ENCODE measurements at places on chromosomes 2 and 18.
A peak's percentile ranks its signal among the peaks of the same experiment; 100 is the strongest.

- no peak for DNase-seq
Observed at GRCh38 chr2:28539118-28539541, 43.3 kb downstream of the PLB1 start.

- DNase-seq: no peak
Observed at GRCh38 chr18:26406324-26406723, 142.0 kb downstream of the KCTD1 start.

- no peak for DNase-seq
Observed at GRCh38 chr2:119469661-119470297, 38.1 kb downstream of the TMEM37 start.

DNA sequence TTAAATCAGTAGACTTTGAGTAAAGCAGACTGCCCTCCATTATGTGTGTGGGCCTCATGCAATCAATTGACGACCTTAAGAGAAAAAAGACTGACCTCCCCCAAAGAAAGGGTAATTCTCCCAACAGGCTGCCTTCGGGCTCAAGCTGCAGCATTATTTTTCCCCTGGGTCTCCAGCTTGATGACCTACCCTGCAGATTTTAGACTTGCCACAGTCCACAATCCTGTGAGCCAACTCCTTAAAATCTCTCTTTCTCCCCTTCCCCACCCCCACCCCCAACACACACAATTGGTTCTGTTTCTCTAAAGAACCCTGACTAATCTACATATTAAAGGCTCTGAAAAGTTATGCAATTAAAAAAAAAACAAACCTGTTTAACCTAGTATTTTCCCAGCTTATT lies 89.4 kb downstream of the RNF152 start:
- no peak for DNase-seq

DNA sequence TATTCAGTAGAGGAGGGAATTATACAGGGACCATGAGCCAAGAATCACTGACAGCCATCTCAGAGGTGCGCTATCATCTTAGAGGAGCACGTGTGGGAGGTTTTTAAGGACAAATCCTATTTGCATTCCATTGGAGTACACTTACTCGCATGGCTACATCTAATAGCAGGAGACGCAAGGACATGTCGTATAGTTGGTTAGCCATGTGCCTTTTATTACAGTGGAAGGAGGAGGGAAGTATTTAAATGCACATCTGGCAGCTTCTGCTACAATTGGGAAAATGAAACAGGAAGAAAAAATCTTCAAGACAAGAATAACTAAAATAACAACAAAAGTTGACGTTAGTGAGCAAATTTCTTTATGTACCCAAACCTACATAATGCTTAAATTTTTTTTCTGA lies 86.5 kb upstream of the UGP2 start:
- DNase-seq: peak; percentile 64

GRCh38 chr2:18924386-18924785 lies 335.0 kb upstream of the NT5C1B start:
- DNase-seq: no peak

- DNase-seq: peak; percentile 25
Observed at GRCh38 chr2:215898363-215898762, 115.0 kb downstream of the MREG start.

DNA sequence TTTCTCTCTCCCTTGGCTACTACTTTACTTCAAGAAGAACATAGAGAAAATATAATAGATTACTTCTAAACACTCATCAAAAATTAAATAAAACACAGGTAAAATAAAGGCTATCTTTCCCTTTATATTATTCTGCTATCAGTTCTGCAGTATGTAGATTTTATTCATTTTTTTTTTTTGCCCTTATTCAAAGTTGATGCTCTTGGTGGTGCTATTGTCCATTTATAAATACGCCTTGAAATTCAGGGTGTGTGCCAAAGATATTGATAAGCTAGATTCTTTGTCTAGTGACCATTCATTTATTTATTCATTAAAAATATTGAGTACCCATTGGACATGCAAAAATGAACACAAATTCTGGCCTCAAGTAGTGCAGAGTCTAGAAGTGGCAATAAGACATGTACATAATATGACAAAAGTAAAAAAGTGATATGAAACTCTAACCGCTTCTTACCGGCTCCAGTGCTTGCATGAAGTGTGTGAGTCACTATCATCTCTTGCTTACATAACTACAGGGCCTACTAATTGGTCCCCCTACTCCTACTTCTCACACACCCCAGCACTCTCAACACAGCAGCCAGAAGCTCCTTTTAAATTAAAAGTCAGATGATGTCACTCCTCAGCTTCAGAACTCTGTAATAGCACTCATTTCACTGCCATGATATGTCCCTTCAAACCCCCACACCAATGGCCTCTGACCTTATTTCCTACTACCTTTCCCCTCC lies 208.3 kb upstream of the FANCL start:
- DNase-seq: no peak

GRCh38 chr2:28565720-28566295 lies 69.9 kb downstream of the PLB1 start:
- no peak for DNase-seq

GRCh38 chr18:62850619-62851306 lies 135.4 kb downstream of the PHLPP1 start:
- DNase-seq: no peak

DNA sequence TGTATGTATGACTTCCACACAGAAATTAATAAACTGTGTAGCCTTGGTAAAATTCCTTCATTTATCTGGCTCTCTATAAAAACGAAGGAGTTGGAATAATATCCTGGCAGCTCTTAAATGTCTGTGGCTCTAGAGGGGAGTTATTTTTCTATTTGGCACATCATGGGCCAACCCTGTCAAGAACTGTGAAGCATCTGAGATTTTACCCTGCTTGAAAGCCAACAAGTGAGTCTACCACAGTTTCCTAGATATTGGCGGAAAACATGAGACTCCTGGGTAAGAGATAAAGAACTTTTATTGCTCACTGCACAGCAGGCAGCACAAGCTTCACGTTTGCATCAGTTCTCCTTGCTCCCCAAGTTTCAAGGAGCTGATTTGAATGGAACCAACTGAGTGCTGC lies 346.7 kb upstream of the CYRIA start:
- DNase-seq: no peak

DNA sequence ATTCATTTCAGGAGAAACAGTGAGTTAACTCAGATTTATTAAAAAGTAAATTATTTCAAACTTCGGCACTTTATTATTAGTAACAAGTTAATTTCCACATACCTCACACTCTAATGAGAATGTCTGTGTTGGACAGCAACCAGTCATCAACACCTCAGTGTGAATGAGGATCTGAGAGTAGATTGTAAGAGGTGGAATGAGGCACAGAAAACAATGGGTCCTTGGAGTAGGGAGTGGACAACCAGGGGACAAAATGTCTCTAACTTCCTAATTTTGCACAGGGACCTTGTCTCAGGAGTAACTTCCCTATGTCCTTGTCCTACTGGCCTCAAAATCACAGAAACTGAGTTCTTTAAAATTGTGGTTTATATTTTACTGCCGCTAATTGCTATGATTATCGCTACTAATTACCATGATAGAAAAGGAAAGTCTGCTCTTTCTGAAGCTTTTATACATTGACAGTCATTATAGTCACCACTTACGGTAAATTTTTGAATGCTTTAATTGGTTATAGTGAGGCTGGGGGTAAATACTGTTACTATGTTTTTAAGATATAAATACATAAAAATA lies 82.2 kb upstream of the LRPPRC start:
- DNase-seq: no peak

DNA sequence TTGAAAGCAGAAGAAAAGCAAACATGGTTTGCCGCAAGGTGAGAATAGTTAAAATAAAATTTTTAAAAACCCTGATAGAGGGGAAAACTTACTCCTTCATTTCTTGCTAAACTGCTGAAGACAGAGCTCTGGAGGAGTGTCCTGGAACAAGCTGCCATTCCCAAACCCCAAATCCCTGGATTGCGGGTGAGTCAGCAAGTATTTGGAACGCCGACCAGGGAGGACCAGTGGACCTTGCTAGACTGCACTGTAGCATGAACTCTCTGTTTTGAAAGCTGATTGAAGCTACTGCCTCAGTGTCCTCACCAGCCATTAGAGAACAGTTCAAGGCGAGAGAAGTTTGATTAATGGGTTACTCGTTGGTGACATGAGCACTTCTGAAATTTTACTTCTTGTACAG lies 99.4 kb upstream of the RASGRP3 start:
- DNase-seq: peak; percentile 48

- no peak for DNase-seq
Observed at GRCh38 chr18:50722311-50722710, 97.5 kb downstream of the MRO start.

- DNase-seq: peak; percentile 48
Observed at GRCh38 chr2:104849618-104850141, 4.2 kb upstream of the POU3F3 start.

GRCh38 chr18:73040247-73040646 lies 172.5 kb upstream of the NETO1 start:
- DNase-seq: no peak

GRCh38 chr2:217840522-217840921 lies 162.3 kb downstream of the TNS1 start:
- no peak for DNase-seq

GRCh38 chr18:14781671-14782070 lies 33.7 kb downstream of the ANKRD30B start:
- no peak for DNase-seq

- DNase-seq: no peak
Observed at GRCh38 chr2:98467652-98468051, 23.0 kb downstream of the INPP4A start.

DNA sequence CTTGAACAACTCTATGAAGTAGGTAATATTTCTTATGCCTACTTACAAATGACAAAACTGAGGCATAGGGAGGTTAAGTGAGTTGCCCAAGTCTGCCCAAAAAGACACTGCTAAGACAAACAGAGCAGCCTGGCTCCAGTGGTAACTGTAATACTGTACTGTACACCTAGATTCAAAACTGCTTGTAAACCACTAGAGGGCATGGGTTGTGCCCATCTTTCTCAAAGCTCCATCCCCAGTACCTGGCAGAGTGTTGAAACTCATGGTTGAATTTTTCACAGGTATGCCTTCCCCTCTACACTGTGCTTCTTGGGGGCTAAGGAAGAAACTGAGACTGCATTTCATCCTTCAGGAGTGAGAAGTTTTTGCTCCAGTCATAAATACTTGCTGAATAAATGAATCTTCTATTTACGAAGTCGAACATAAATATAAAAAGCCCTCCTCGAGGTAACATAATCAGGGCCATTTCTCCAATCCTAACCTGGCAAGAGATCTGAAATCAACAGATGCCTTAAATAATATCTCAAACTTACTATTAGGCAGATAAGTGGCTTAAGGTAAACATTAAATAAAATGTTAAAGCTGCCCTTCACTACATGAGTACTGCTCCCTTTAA lies 2.0 kb downstream of the PPP4R1 start:
- peak; percentile 48 for DNase-seq

DNA sequence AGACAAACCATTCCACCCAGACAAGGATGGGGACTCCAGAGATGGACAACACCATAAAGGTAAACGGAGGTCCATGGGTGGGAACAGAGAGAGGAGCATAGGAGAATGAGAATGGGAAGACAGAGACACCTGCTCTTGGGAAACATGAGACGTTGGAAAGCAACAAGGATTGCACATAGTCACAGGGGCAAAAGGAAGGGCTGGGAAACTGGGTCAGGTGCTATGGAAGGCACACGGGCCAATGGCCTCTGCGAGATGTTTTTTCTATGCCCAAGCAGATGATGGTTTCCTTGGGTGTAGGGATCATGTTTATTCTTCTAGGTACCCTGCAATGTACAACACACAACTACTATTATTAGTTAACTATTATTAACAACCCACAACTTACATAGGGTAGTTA lies 143.6 kb upstream of the AGAP1 start:
- no peak for DNase-seq

DNA sequence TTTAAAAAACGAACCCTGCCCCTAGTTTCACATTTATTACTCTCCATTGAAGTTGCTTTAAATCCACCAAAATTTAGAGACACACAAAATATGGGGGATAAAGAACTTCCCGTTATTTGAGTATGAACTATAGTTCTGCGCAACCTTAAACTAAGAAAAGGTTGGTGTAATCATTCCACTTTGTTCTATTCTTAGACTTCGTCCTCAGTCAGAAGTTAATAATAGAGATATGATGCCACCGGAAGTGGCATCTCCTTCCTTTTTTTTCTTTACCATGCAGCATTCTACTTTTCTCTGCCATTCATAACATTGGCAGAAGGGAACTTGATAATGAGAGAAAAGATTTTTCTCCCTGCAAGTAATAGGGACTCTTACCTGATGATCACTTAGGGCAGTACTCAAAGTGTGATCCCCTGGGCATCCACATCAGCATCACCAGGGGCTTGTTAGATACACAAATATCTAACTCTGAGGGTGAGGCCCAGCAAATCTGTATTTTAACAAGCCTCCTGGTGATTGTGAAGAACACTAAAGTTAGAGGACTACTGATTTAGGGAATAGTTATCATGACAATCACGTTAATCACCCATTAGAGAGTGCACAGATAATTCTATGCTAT lies 147.7 kb upstream of the DTNA start:
- DNase-seq: no peak

- no peak for DNase-seq
Observed at GRCh38 chr2:231514951-231515297, 15.3 kb downstream of the NMUR1 start.

GRCh38 chr2:144382849-144383248 lies 137.1 kb downstream of the ZEB2 start:
- no peak for DNase-seq

DNA sequence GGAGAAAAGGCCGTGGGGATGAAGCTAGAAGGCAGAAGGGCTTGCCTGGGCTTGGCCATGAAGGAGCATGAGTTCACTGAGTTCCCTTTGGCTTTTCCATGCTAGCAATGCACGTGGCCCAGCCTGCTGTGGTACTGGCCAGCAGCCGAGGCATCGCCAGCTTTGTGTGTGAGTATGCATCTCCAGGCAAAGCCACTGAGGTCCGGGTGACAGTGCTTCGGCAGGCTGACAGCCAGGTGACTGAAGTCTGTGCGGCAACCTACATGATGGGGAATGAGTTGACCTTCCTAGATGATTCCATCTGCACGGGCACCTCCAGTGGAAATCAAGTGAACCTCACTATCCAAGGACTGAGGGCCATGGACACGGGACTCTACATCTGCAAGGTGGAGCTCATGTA lies 2.9 kb downstream of the CTLA4 start:
- DNase-seq: no peak

DNA sequence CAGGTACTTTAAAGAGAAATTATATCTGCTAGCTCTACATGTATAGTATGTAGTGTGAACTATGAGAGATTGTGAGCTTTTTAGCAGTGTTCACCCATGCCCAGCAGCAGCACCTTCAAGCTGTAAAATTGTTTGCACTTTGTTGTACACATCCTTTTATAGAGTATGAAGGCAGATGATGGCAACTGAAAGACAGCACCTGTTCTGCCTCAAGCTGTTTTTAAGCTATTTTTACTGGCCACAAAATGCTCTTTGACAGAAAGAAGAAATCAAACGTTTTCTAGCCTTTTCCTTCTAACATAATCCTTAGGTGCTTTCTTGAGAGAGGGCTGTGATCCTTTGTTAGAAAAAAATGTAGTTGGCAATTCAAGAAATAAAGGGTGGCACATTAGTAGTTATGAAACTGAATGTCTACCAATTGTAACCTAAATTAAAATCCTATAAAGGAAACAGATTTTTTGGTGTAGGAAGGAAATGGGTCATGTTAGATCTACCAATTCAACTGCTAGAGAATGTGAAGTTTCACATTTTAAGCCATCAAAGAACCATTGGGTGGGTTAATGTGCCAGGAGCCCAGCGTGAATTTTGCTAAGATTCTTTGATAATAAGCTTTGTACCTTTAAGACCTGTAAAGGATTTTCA lies 59.5 kb downstream of the R3HDM1 start:
- DNase-seq: no peak

GRCh38 chr2:236968101-236968879 lies 117.4 kb upstream of the COPS8 start:
- DNase-seq: no peak

- DNase-seq: no peak
Observed at GRCh38 chr2:45750484-45750883, 99.0 kb downstream of the PRKCE start.
